Esophagus muscularis mucosa (tissue), 4 donors: ENCODE measurements at places on chromosomes 2 and 18. TPM values are rescaled to one million over a fixed set of nuclear protein-coding genes. Genes with fewer than 3 reads are reported as not detected.

DNA sequence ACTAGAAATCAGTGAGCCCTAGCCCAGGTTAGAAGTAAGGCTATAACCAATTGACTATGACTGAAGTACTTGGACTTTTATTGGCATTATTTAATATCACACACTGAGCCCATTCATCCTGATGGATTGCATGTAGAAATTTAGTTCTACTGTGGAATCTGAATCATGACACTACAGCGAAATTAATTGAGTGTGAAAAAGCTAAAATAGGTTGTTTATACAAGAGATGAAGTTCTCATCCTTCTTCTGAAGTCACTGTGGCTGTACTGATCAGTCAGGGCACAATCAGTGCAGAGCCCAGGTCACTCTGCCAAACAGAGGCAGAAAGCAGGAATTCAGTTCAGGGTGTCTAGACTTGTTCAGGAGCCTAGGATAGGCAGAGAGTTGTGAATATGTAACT is 158.9 kb downstream of the BABAM2 start:
- DNase-seq: no peak

DNA sequence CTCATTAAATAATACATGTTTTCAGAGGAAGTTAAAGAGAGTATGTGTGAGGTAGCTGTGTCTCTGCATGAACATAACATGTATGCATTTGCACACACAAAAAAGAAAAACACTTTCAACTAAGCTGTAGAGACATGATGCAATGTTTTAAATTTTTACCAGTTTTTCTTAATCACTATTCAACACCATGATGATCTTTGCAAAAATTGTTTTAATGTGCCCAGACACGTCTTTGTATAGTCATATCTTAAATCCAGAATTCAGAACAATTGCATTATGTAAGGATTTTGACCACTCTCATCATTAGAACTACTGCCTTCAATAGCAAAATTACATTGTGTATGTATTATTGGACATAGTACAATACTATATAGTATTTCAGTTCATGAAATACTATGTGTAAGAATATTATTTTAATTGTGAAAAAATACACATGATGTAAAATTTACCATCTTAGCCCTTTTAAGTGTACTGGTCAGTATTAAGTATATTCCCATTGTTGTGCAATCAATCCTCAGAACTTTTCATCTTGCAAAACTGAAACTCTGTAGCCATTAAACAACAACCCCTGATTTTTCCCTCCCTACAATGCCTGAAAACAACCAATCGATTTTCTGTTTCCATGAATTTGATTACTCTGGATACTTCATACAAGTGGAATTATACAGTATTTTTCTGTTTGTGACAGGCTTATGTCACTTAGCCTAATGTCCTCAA is 104.5 kb upstream of the ACVR2A start:
- DNase-seq: no peak

KYNU gene
- total RNA-seq: 1.2 TPM

- DNase-seq: no peak
Observed at GRCh38 chr18:58194028-58194427, 150.0 kb downstream of the NEDD4L start.

LONRF2 gene
- total RNA-seq: 41.1 TPM

DNA sequence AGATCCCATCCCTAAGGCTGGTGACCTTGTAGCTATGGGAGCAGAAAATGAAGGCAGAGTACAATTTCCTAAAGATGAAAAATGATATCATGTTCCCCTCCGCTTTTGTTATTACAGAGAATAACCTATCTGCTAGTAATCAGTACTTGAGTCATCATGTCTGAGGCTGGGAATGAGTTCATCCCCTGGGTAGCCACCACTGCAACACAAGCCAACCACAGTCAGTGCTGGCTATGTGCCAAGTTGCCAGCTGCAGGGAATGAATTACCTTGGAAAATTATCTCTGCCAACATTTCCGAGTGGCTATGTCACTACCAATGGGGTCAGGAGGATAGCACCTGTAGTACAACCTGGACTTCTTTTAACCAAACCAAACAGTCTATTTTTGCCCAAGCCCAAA is 1094.7 kb upstream of the DDX18 start:
- no peak for DNase-seq

SERPINB3 gene
- not detected for total RNA-seq

CCDC68 gene
- total RNA-seq: 2.6 TPM

- no peak for DNase-seq
Observed at GRCh38 chr2:64105670-64106461, 38.4 kb downstream of the PELI1 start.

RTP5 gene
- not detected for total RNA-seq

GRCh38 chr2:176531608-176532007 is 262.4 kb downstream of the MTX2 start:
- DNase-seq: no peak

C1QL2 gene
- not detected for total RNA-seq

DNA sequence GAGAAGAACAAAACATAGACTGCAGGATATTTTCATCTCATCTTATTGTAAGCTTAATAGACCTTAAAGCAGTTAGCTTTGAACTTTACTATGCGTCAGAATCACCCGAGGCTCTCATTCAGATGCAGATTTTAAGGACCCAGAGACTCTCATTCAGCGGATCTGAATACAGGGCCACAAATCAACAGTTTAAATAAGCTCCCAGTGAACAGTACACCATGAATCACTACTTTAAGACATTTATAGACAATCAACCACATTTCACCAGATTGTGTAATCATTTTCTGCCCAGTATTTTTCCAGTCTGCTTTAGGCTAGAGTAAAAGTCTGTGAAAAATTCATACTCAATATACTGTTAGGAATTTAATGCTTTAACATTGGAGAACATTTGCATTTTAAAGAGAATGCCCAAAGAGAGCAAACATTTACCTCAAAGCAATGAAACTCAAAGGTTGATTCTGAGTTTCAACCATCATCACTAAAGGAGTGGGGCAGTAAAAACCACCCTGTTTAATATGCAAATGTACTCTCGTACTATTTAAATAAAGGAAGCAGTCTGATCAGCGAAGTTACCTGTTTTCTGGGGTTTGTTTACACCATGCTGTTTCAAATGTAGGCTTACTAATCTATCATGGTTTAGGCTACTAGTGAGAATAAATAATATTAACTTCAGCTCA is 11.0 kb upstream of the ALPK2 start:
- no peak for DNase-seq

DNA sequence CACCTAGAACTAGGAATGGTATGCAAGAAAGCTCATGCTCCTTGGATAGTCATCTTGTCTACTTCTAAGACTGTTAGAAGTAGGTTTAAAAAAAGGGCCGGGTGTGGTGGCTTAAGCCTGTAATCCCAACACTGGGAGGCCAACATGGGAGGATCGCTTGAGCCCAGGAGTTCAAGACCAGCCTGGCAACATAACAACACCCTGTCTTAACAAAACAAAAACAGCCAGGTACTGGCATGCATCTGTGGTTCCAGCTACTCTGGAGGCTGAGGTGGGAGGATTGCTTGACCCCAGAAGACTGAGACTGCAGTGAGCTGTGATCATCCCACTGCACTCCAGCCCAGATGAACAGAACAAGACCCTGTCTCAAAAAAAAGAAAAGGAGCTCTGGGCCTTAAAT is 19.9 kb downstream of the PNO1 start:
- no peak for DNase-seq
